ENCODE measurements at places on chromosomes 2 and 18.

DNA sequence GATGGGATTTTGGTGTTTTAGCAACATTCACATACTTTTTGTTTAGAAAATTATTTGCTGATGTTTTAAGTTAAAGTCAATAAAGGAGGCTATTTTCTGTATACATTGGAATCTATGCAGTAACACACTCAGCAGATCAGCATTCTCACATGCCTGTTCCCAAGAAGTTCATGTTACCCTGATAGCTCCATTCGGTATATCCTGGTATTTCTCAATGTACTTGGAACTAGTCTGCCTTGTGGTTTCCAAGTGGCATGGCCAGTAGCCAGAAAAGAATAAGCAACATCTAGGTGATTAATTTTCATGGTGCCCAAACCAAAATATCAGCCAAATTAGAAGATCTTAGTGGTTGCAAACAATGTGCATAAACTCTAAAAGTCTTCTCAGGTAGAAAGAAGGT, 5.2 kb upstream of the NCAPH start:
- no peak for DNase-seq

- DNase-seq: no peak
These were observed 69.5 kb downstream of the FAM168B start for GRCh38 chr2:131023758-131024157.

GRCh38 chr2:178819147-178819875, 12.1 kb upstream of the TTN start:
- DNase-seq: no peak

DNA sequence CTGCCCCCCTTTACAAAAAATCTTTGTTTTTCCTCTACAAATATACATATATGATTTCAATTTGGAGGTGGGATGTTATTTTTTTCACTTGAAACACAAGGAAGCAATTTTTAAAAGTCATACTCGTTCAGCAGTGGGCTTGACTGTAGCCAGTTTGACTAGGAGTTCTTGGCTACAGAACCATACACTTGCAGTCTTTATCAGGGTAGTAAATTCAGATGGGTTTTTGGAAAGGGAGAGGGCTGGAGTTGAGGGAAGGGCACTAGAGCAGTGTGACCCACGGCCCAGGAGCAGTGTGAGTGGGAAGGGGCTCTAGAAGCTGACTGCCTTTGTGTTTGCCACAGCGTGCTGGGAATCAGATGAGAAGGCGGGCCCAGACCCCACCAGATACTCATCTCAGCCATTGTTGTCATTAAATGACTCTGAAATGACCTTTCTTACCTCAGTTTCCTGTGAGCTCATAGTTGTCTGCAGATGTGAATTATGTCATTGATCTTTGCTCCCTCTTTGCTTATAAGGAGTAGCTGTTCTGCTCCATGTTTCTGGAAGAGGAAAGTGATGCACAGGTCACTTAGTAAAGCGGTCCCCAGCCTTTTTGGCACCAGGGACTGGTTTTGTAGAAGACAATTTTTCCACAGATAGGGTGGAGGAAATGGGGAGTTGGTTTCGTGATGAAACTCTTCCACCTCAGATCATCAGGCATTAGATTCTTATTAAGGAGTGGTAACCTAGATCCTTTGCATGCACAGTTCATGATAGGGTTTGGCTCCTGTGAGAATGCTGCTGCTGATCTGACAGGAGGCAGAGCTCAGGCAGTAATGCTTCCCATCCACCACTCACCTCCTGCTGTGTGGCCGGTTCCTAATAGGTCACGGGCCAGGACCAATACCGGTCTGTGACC, 116.8 kb downstream of the SPTBN1 start:
- no peak for DNase-seq

- DNase-seq: no peak
These were observed 56.2 kb downstream of the ETAA1 start for GRCh38 chr2:67453310-67453709.

DNA sequence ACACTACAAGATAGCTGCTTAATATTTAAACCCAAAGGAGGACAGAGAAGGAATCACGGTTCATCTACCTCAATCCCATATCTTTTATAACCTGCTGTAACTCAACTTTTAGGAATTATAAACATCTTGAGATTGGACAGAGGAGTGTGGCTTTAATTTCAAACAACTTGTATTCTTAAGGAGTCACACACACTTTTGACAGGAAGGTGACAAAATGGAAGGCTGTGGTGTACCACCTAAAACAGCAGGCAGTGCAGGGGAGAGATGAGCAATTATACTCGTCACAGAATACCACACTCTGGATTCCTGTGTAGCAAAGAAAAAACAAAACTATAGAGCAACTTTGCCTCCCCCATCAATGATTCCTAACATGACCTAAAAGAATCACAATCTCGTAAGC, 194.8 kb downstream of the ZEB2 start:
- DNase-seq: no peak

DNA sequence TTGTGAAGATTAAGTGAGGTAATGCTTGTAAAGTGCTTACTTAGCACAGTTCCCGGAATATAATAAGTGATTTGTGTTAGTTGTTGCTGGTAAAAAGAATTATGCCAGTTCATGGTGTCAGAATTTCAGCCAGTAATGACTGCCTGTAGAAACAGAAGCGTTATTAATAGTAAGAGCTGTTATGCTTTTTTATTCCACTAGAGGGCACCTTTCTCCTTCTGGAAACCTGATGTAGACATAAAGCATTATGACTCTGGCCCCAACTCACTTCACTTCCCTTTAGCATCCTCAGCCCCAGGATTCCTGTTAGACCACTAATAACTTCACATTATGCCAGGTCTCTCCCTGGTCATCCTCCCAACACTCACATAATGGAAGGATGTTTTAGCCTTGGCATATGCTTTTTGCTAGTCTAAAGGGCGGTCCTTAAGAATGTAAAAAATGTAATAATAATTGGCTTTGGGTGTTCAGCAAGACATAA, 34.9 kb downstream of the C18orf54 start:
- peak; percentile 66 for DNase-seq

GRCh38 chr2:25586726-25587144, 86.6 kb downstream of the DTNB start:
- DNase-seq: no peak

DNA sequence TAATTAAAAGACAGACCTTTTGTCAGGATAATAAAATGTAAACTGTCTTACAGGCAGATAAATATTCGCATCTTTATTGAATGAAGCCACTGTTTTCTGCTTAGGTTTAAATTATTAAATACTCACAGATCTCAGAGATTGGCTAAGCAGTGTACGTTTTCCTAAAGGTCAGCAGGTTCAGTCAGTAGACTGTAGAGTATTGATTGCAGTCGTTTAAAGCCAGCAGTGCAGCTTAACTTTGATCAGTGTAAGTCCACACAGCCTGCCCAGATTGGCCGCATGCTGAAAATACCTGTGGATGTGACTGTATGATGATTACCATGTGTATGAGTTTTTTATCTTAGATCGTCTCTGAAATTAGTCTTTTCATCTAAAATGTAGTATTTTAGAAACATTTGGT, 42.3 kb downstream of the ATP9B start:
- DNase-seq: no peak
